ENCODE measurements at places on chromosomes 16 and 17.

- DNase-seq: no peak
These were observed 113.7 kb upstream of the RBFOX1 start for GRCh38 chr16:7218936-7219335.

DNA sequence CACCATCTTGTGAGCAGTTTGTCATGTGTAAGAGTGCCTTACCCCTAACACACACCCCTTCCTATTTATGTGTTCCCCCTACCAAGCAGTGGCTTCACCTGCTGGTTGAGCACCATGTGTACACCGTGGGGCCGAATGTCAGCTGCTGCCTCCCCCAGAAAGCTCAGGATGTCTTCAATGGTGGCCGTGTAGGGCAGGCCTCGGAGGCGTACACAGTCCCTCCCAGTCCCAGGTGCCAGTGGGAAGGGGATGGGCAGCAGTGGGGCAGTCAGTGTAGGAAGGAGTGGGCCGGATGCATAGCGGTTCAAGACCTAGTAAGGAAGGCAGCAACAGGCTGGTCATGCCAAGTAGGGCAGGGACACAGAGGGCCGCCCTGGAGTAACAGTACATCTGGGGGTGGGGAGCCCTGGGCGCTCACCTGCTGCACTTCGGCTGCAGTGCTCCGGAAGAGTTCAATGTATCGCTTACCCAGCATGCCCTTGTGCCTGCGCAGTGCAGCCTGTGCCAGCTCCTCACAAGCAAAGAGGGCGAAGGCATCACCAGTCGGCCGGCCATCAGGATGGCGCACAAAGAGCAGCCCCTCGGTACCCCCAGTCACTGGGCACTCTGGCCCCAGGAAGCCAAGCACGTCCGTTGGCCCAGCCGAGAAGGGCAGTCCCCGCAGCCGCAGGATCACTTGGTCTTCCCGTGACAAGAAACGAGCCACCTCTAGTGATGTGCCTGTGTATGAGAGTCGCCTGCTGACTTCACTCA, 4.4 kb downstream of the ESRP2 start:
- DNase-seq: no peak

- DNase-seq: no peak
These were observed 10.9 kb downstream of the RABEP2 start for GRCh38 chr16:28913946-28914724.

DNA sequence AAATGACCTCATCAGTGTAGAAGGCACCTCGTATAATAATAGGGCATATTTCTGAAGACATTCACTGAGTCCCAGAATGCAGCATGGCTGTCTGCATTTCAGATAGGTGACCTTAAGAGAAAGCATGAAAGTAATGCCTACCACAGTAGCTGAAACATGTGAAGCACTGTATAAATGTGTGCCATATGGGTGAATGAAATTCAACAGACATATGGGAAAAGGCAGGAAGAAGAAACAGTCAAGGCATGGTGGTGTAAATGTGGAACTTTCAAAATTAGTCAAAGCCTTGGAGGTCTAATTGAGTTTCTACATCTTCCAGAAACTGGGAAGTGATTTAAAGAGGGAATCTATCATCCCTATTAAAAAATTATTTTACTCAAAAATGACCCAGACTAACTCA, 698.2 kb upstream of the GOT2 start:
- DNase-seq: no peak

GRCh38 chr17:83121921-83122820, 42.8 kb downstream of the METRNL start:
- DNase-seq: no peak

GRCh38 chr17:73111386-73111785, 18.9 kb upstream of the SLC39A11 start:
- DNase-seq: no peak

- DNase-seq: no peak
These were observed 163.2 kb downstream of the WSCD1 start for GRCh38 chr17:6233339-6233738.

DNA sequence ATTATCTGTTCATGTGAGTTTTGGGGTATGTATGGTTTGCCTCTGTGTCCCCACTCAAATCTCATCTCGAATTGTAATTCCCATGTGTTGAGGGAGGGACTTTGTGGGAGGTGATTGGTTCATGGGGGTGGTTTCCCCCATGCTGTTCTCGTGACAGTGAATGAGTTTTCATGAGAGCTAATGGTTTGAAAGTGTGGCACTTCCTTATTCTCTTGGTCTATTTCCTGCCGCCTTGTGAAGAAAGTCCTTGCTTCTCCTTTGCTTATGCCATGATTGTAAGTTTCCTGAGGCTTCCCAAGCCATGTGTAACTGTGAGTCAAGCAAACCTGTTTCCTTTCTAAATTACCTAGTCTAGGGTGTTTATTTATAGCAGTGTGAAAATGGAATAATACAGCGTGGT, 128.1 kb upstream of the HS3ST4 start:
- DNase-seq: no peak

DNA sequence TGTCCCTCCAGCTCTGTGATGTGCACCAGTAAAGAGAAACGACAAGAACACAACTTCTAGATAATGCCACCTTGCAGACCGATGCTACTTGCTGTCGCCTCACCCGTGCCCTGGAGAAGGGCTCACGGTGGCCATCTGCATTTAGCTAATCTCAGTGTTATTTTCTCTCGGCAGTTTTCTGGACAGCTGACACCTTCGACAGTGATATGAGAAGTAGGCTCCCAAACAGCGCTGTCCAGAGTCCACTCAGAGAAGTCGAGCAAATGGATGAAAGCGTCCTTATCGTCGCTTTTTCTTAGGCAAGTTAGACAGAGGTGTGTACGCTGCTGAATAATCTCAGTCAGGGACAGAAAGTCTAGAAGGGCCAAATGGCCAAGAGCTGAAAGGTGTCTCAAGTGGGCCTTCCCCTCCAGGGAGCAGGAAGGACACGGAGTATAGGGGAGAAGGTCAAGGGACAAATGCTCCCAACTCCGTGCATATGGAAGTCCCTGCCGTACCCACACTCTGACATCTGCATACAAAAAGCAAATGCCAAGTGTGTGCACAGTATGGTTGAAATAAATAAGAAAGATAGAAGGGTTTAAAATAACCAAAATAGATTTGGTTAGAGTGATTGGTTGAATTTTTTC, 42.4 kb upstream of the MYOCD start:
- DNase-seq: no peak

DNA sequence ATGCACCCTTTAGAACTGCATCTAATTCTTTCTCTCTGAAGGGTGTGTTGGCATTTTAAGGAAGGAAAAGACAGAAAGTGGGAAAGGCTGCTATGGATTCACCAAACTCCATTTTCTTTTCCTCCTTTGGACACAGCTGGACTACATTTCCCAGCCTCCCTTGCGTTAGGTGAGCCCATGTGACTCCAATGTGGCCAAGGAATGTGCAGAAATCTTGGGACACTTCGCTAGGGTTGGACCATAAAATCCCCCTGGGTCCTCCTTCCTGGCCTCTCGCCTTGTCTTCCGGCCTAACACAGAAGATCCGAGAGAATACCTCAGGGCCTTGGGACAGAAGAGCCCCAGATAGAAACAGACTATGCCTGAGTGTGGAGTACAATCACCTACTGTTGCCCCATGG, 56.3 kb downstream of the ABCC12 start:
- no peak for DNase-seq

- no peak for DNase-seq
These were observed 933 bp upstream of the ATXN7L3 start for GRCh38 chr17:44200478-44201155.

- DNase-seq: no peak
These were observed 3.9 kb downstream of the CHAD start for GRCh38 chr17:50464736-50465135.

DNA sequence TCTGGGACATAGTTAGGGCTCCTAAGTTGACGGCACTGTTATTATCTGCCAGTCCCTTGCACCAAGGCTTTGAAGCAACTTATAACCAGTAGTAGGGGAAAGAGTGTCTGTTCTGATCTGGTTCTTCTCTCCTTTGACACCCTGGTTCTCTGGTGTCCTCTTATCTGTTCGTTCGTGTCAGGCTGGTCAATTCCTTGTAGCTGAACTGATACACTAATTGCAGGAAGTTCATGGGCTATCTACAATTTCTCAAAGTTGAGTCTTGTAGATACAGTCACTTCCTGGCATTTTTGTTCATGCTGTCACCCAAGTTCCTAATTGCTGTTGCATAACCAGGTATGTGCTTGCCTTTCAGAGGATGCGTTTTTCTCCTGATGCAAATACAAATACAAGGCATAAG, 17.3 kb upstream of the MYO1D start:
- no peak for DNase-seq

DNA sequence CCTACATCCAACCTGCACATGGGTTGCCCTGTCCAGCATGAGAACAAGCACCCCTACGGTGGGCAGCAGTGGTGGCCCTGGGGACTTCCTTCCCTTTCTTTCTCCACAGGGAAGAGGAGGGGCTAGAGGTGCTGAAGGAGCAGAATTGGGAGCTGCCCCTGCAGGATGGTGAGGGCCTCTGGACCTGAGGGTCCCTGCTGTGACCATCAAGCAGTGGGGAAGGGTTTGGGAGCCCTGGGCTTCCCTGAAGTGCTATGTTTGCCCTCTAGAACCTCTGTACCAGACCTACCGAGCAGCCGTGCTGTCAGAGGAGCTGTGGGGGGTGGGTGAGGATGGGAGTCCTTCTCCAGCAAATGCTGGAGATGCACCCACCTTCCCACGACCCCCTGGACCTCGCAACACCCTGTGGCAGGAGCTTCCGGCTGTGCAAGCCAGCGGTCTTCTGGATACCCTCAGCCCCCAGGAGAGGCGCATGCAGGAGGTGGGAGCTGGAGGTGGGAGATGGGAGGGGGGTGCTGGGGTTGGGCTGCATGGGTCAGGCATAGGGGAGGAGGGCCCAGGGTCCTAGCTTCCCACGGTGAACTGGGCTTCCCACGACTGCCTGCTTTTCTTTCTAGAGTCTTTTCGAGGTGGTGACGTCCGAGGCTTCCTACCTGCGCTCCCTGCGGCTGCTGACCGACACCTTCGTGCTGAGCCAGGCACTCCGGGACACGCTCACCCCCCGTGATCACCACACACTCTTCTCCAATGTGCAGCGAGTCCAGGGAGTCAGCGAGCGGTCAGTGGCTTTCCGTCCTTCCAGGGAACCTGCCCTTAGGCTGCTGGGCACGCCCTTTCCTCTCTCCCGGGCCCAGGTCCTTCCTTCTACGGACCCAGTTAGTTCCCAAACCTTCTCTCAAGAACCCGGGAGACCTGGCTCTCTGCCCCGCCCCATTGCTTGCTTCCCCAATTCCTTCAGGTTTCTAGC, 5.0 kb downstream of the ARHGEF15 start:
- DNase-seq: no peak

DNA sequence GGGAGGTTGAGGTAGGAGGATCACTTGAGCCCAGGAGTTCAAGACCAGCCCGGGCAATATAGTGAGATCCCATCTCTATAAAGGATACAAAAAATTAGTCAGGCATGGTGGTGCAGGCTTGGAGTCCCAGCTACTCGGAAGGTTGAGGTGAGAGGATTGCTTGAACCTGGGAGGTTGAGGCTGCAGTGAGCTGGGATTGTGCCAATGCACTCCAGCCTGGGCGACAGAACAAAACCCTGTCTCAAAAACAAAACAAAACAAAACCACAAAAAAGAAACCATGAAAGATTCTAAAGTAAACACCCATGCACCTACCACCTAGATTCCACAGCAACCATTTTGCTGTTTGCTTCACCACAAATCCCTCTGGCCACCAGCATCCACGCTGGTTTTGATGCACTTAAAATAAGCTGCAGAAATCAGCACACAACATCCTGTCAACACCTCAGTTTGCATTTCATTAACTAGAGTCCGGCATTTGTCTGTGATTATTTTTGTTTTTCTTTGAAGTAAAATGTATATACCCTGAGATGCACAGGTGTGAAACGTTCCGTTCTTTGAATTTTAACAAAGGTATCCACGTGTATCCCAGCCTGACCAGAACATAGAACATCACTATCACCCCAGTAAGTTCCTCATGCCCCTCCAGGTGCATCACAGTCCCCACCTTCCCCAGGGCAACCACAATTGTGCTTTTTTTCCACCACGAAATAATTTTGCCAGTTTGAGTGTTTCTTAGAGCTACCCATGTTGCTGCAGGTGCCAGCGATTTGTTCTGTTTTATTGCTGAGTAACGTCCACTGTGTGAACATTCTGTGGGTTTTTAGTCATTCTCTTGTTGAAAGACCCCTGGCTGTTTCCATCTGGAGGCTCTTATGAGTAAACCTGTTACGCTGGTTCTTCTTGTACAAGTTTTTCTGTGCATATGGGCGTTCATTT, 191.5 kb downstream of the SEC14L1 start:
- DNase-seq: no peak

DNA sequence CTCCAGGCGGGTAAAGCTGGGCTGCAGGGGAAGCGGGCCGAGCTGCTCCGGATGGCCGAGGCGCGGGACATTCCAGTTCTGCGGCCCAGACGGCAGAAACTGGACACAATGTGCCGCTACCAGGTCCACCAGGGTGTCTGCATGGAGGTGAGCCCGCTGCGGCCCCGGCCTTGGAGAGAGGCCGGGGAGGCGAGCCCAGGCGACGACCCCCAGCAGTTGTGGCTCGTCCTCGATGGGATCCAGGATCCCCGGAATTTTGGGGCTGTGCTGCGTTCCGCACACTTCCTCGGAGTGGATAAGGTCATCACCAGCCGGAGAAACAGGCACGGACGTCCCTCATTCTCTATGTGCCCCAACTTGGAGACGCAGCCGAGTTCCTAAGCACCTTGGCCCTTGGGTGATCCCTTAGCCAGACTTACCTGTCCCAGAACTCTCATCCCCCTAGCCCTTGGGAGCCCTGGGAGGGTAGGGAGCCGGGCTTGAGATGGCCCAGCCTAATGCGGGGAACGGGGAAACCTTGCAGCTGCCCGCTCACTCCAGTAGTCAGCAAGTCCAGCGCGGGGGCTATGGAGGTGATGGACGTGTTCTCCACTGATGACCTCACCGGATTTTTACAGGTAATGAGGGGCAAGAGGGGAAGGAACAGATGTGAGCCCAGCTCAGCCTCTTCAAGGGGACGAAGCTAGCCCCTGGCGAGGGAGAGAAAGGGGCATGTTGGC, 806 bp downstream of the MRM1 start:
- no peak for DNase-seq

Data from fibroblast of skin of left quadriceps (primary cell).